ENCODE measurements at places on chromosomes 7 and 10. TPM values are rescaled to one million over a fixed set of nuclear protein-coding genes. Genes with fewer than 3 reads are reported as not detected.

Gene TMEM273
- total RNA-seq, result 18.4 TPM

DNA sequence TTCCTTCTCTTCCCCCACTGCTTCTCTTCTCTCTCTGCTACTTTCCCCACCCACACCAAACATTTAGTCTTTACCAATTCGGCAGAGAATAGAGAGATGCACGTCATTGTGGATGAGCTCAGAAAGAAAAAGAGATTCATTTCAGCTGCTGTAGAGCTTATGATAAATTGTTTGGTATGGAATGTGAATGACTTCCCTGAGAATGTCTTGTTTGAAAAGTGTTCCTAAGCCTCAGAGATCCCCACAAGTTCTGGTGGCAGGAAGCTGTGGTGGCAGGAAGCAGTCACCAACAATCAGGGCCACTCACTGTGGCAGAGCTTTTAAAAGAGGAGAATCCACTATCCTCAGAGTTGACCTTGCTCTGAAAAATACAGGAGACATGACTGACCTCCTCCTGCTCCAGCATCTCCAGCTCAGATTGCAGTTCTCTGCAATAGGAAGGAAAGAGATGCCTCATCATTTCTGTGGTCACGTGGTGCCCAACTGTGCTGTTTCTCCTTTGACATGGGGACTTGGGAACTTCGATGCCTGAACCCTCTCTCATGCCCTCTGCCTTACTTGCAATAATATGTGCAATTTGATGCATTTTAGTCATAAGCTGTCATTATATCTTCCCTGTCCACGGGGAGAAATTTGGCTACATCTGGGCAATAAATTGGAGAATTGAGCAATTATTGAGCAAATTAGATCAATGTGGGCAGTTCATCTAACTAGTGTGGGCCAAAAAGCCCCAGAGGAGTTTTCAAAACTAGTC lies 76.5 kb downstream of the BMPER start:
- no peaks in the 10 kb centered on the region for H3K27me3 ChIP-seq
- no peaks in the 10 kb centered on the region for H3K36me3 ChIP-seq
- no peak for DNase-seq
- H3K4me1 ChIP-seq, result no peaks in the 10 kb centered on the region
- H3K27ac ChIP-seq, result no peak overlapping the region

DNA sequence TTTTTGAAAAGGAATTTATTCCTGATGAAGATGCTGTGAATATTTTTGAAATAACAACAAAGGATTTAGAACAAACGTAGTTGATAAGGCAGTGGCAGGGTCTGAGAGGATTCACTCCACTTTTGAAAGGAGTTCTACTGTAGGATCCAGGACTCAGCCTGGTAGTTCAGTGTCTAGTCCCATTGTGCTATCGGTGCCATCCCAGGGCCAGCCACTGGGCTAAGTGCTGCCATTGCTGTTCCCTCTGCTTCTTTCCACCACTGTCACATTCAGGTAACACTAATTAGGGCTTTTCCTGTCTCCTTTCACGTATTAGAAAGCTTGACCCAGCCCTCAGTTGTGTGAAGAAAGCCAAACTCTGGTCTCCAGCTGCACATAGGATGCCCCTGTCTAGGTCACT lies 177.3 kb downstream of the TEX36 start:
- no peak for DNase-seq
- H3K4me1 ChIP-seq, result no peaks in the 10 kb centered on the region
- no peak overlapping the region for H3K27ac ChIP-seq
- H3K4me3 ChIP-seq, result no peak overlapping the region

GRCh38 chr10:45427970-45428366 lies 54.0 kb downstream of the ALOX5 start:
- no peaks in the 10 kb centered on the region for H3K4me1 ChIP-seq
- H3K27ac ChIP-seq, result no peak overlapping the region
- no peaks in the 10 kb centered on the region for H3K36me3 ChIP-seq
- H3K27me3 ChIP-seq, result peaks cover 4% of the 10 kb centered on the region
- no peak overlapping the region for H3K4me3 ChIP-seq
- no peak for DNase-seq

Gene PPP1R3C
- 48.1 TPM for total RNA-seq

GRCh38 chr10:123513870-123514269 lies 152.3 kb upstream of the GPR26 start:
- no peaks in the 10 kb centered on the region for H3K27me3 ChIP-seq
- H3K4me1 ChIP-seq, result no peaks in the 10 kb centered on the region
- H3K36me3 ChIP-seq, result no peaks in the 10 kb centered on the region
- H3K4me3 ChIP-seq, result no peak overlapping the region

- H3K27me3 ChIP-seq, result no peaks in the 10 kb centered on the region
- H3K4me1 ChIP-seq, result no peaks in the 10 kb centered on the region
- H3K36me3 ChIP-seq, result no peaks in the 10 kb centered on the region
- no peak overlapping the region for H3K27ac ChIP-seq
- no peak overlapping the region for H3K4me3 ChIP-seq
These were observed 78.8 kb upstream of the GSDME start for GRCh38 chr7:24836084-24836483.

- H3K4me3 ChIP-seq, result no peak overlapping the region
- no peak for DNase-seq
- H3K36me3 ChIP-seq, result no peaks in the 10 kb centered on the region
- no peak overlapping the region for H3K27ac ChIP-seq
- no peaks in the 10 kb centered on the region for H3K27me3 ChIP-seq
- no peaks in the 10 kb centered on the region for H3K4me1 ChIP-seq
These were observed 77.9 kb upstream of the ABLIM1 start for GRCh38 chr10:114735946-114736345.

Gene SLC26A3
- total RNA-seq, result 13.6 TPM

GRCh38 chr10:130398090-130398994 lies 262.2 kb downstream of the GLRX3 start:
- no peak overlapping the region for H3K4me3 ChIP-seq
- no peaks in the 10 kb centered on the region for H3K36me3 ChIP-seq
- no peaks in the 10 kb centered on the region for H3K27me3 ChIP-seq
- no peak overlapping the region for H3K27ac ChIP-seq
- DNase-seq, result no peak

DNA sequence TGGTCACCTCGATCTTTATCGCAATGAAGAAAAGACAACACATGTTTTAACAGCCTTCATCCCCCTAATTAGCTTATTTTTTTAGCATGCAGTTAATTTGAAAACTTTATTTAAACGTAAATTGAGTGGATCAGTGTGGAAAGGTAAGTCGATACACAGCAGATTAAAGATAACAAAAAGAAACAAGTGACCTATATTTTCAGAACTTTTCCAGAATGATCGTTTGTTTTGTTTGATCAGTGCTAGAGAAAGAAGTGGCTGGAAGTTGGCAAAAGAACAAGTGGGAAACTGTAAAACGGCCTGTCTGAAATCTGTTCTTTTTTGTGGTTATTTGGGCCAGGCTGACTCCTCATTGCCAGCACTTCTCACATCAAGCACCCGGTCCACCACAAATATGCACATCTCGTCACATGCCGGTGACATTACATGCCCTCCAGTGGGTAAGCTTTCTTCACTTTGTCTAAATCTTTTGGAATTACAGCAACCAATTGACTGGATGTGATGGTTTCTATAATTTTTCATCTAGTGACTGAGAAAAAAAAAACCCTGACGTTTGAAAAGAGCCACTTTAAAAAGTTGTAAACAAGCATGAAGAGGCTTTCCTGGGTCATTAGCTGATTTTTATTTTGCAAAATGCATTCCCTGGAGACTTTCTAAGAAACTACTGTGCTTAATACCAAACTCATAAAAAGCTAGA lies 33.2 kb downstream of the C7orf33 start:
- no peaks in the 10 kb centered on the region for H3K27me3 ChIP-seq
- no peaks in the 10 kb centered on the region for H3K36me3 ChIP-seq
- H3K27ac ChIP-seq, result no peak overlapping the region
- no peaks in the 10 kb centered on the region for H3K4me1 ChIP-seq
- DNase-seq, result no peak
- no peak overlapping the region for H3K4me3 ChIP-seq

Gene OR2A1
- total RNA-seq, result 0.32 TPM

GRCh38 chr7:102089175-102090098 lies 197.2 kb upstream of the SH2B2 start:
- H3K36me3 ChIP-seq, result no peaks in the 10 kb centered on the region
- H3K27me3 ChIP-seq, result no peaks in the 10 kb centered on the region
- no peak overlapping the region for H3K4me3 ChIP-seq
- no peak for DNase-seq

- no peaks in the 10 kb centered on the region for H3K36me3 ChIP-seq
- DNase-seq, result no peak
- H3K4me3 ChIP-seq, result no peak overlapping the region
- no peaks in the 10 kb centered on the region for H3K4me1 ChIP-seq
- H3K27ac ChIP-seq, result no peak overlapping the region
These were observed 65.8 kb downstream of the SORCS3 start for GRCh38 chr10:104706886-104707285.

Gene TACR2
- 3.2 TPM for total RNA-seq

GRCh38 chr7:11592699-11593098 lies 239.3 kb downstream of the THSD7A start:
- no peaks in the 10 kb centered on the region for H3K4me1 ChIP-seq
- H3K4me3 ChIP-seq, result no peak overlapping the region
- DNase-seq, result no peak
- no peaks in the 10 kb centered on the region for H3K36me3 ChIP-seq
- H3K27ac ChIP-seq, result no peak overlapping the region

GRCh38 chr7:42167206-42167605 lies 69.8 kb downstream of the GLI3 start:
- DNase-seq, result no peak
- no peaks in the 10 kb centered on the region for H3K4me1 ChIP-seq
- H3K36me3 ChIP-seq, result no peaks in the 10 kb centered on the region
- no peak overlapping the region for H3K4me3 ChIP-seq
- H3K27ac ChIP-seq, result no peak overlapping the region

Gene GPR22
- not detected for total RNA-seq

GRCh38 chr7:120218712-120219111 lies 54.3 kb upstream of the KCND2 start:
- DNase-seq, result no peak
- no peak overlapping the region for H3K27ac ChIP-seq
- H3K4me1 ChIP-seq, result no peaks in the 10 kb centered on the region

All from breast epithelium (tissue), 4 donors.